ENCODE measurements at places on chromosomes 2 and 18. TPM values are rescaled to one million over a fixed set of nuclear protein-coding genes. Genes with fewer than 3 reads are reported as not detected.

INPP5D gene
- polyA plus RNA-seq = 16.1 TPM

GRCh38 chr2:177881008-177881747 is 191.4 kb downstream of the PDE11A start:
- DNase-seq = peak; percentile 25

ICOS gene
- 0.03 TPM for polyA plus RNA-seq

DNA sequence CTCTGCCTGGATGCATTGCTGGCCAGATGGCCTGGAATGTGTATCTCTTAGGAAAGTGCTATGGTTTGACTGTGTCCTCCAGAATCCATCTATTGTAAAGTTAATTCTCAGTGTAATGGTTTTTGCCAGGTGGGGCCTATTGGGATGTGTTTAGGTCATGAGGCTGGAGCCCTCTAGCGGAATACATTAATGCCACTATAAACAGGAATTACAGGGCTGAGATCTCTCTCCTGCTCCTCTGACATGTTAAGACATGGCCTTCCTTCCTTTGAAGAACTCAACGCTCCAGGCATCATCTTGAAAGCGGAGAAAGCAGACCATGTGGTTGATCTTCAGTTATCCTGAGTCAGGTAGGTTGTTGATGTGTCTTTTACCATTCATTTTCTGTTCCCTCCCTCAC is 276.4 kb downstream of the RPIA start:
- peak; percentile 15 for DNase-seq

DNA sequence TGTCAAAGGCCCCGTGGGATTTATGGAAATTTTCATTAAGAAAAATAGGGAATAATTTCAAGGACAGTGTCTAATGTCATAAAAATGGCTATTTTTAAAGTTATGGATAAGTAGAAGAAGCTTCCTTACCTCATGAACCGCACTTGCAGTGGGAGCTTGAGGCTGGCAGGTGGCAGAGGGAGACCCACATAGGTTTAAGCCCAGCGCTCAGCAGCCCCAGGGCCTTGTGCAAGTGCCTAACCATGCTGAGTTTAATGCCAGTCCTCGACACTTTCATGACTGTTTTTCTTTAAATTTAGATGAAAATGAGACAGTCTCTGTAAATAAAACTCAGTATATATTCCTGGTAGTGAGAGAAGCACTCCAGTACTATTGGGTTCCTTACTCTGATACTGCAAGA is 285.6 kb downstream of the CNTNAP5 start:
- no peak for DNase-seq

GRCh38 chr2:237726401-237726830 is 72.2 kb upstream of the RBM44 start:
- no peak for DNase-seq

DNA sequence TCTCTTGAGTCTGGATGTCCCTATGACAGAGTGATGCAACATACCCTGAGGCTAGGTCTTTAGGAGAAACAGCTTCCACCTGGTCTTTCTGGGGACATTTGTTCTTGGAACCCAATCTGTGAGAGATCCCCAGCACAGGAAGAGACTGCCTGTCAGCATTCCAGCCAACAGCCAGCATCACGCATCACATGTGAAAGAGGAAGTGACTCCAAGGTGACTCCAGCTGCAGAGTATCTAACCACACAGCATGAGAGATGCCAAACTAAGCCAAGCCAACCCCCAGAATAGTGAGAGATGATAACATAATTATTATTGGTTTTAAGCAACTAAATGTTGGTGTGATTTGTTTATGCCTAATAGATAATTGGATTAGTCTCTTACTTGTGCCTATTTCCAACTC is 35.7 kb downstream of the C18orf63 start:
- no peak for DNase-seq

- DNase-seq = no peak
These were observed 144.9 kb downstream of the KCTD1 start for GRCh38 chr18:26403491-26403890.

VWC2L gene
- polyA plus RNA-seq = not detected

NLRC4 gene
- polyA plus RNA-seq = 0.29 TPM

SDC1 gene
- polyA plus RNA-seq = 113 TPM

FRZB gene
- 0.86 TPM for polyA plus RNA-seq

GRCh38 chr2:194062401-194062800 is 1594.6 kb upstream of the SLC39A10 start:
- DNase-seq = no peak

DNA sequence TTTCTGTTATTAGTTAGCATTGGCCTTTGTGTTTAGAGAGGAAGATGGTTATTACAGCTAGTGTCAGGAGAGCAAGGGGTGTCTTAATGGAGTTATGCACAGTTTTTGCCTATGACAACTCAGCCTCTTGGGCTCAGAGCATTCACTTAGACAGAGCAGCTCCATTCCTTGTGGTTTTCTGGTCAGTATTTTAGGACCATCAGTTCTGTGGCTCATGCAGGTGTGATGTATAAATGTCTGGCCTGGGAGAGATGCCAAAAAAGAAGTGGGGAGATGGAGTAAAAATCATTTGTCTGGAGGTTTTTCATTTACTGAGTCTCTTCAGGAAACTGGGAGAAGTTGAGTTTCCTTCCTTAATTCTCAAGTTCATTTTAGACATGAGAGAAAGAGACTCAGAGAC is 79.7 kb downstream of the PRKCE start:
- no peak for DNase-seq

DNA sequence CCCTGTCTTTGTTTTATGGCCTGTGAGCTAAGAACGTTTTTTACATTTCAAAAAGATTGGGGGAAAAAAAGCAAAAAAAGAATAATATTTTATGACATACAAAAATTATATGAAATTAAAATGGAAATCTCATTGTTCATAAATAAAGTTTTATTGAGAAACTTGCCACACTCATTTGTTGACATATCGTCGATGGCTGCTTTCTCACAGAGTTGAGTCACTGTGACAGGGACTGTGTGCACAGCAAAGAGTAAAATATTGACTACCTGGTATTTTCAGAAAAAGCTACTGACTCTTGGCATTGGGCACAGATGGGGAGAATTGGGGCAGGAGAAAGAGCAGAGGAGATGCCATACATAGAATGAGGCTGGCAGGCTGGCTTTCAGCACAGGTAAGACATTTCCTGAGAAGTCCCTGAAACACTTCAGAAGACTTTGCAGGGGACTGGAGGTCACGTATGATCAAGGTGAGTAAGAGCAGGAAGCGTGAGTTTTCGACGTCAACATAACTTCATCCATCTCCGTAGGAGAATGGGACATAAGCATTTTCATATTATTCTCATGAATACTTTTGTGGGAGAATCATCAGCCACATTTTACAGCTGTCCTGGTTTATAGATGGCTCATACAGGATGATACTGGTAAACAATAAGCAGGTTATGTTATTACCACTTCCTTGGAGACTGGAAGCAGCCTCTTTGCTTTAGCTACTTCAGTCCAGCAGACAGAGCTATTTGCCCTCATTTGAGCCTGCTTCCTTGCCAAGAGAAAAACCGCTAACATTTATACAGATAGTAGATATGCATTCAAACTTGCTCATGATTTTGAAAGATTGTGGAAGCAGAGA is 32.5 kb upstream of the PUM2 start:
- DNase-seq = no peak

GRCh38 chr2:207230261-207231105 is 64.7 kb upstream of the KLF7 start:
- peak; percentile 21 for DNase-seq

CLASP1 gene
- polyA plus RNA-seq = 11.7 TPM

- no peak for DNase-seq
These were observed 41.5 kb upstream of the APCDD1 start for GRCh38 chr18:10412933-10413332.

ANKRD29 gene
- 0.05 TPM for polyA plus RNA-seq

DNA sequence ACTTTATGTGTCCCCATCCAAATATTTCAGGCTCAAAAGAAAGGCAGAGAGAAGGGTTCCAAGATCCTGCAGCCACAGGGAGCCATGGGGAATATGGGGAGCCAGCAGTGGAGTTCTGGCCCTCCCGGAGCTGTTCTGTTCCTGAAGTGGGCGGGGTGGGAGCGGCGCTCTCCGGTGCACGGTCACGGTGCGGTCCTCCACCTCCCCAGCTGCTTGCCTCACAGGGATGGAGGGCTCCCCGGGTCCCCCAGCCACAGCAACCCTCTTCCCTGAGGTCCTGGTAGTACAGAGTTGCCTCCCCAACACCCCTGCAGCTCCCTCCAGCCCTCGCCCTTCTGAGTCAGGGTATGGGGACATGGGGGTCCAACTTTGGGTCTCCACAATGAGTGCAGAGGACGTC is 26.2 kb upstream of the SNED1 start:
- no peak for DNase-seq

NEU2 gene
- not detected for polyA plus RNA-seq

GPR55 gene
- polyA plus RNA-seq = not detected

MAPK4 gene
- polyA plus RNA-seq = not detected

GRCh38 chr2:238082827-238083226 is 17.3 kb upstream of the ESPNL start:
- no peak for DNase-seq

DNPEP gene
- polyA plus RNA-seq = 130 TPM

GRCh38 chr2:85644909-85645308 is 23.1 kb downstream of the SFTPB start:
- DNase-seq = no peak

ZNF385B gene
- polyA plus RNA-seq = 6.7 TPM

GRCh38 chr18:69647702-69648101 is 247.0 kb downstream of the DOK6 start:
- DNase-seq = no peak

GNLY gene
- not detected for polyA plus RNA-seq

DNA sequence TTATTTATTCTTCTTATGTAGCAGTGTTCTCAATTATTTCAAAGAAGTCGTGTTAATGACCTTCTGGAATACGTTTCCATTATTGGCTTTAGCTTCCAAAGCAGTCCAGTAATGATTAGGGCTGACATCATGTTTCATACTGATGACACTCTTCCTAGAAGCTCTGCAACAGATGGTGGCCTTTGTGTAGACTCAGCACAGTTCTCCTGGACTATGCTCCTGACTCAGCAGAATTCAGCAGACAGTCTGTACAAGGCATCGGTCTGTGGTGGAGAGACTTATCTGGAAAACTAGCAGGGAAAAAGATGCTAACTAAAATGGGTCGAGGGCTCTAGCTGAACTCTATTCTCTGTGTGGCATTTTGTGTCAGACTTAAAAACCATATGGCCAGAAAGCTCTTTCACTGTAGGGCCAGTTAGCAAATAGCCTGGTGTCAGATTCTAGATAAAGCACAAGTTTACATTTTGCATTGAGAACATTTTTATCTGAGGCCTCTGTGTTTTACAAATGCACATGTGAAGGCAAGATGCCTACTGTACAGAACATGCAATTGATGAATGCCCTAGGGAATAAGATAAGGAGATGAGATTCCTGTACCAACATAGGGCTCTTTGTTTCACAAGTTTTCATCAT is 35.1 kb downstream of the GULP1 start:
- DNase-seq = no peak

DNA sequence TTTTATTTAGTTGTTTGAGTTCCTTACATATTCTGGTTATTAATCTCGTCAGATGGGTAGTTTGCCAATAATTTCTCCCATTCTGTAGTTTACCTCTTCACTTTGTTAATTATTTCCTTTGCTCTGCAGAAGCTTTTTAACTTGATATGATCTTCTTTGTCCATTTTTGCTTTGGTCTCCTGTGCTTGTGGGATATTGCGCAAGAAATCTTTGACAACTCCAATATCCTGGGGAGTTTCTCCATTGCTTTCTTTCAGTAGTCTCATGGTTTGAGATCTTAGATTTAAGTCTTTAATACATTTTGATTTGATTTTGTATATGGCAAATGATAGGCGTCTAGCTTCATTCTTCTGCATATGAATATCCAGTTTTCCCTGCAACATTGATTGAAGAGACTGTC is 389.2 kb downstream of the LRP1B start:
- no peak for DNase-seq

UGT1A4 gene
- polyA plus RNA-seq = not detected

GRCh38 chr2:40367652-40368051 is 84.2 kb downstream of the SLC8A1 start:
- no peak for DNase-seq

GRCh38 chr2:70322518-70322917 is 20.7 kb upstream of the FAM136A start:
- no peak for DNase-seq

- no peak for DNase-seq
These were observed 180.6 kb downstream of the MC4R start for GRCh38 chr18:60191926-60192325.

- DNase-seq = no peak
These were observed 848.8 kb downstream of the MBD2 start for GRCh38 chr18:53375621-53376020.

IL1B gene
- polyA plus RNA-seq = 0.08 TPM

IL1F10 gene
- polyA plus RNA-seq = not detected

ERBB4 gene
- polyA plus RNA-seq = 0.04 TPM

GRCh38 chr2:51995293-51995692 is 963.4 kb upstream of the NRXN1 start:
- no peak for DNase-seq

PMAIP1 gene
- 1.7 TPM for polyA plus RNA-seq

CTAGE1 gene
- polyA plus RNA-seq = not detected

- DNase-seq = no peak
These were observed 32.0 kb upstream of the GRHL1 start for GRCh38 chr2:9919512-9919911.

RESP18 gene
- not detected for polyA plus RNA-seq

APLF gene
- 0.45 TPM for polyA plus RNA-seq

- no peak for DNase-seq
These were observed 30.3 kb upstream of the INO80D start for GRCh38 chr2:206116278-206116677.

GRCh38 chr18:36759167-36759776 is 69.5 kb downstream of the TPGS2 start:
- no peak for DNase-seq

COA5 gene
- polyA plus RNA-seq = 43.6 TPM

PRKRA gene
- 53.1 TPM for polyA plus RNA-seq

MC4R gene
- not detected for polyA plus RNA-seq

LTBP1 gene
- 0.16 TPM for polyA plus RNA-seq

- peak; percentile 33 for DNase-seq
These were observed 961 bp downstream of the GEN1 start for GRCh38 chr2:17754773-17755425.

GRCh38 chr18:68728081-68728700 is 13.3 kb upstream of the TMX3 start:
- no peak for DNase-seq
